Sciatic nerve (tissue), 2 donors: ENCODE measurements at places on chromosomes 5 and 9. TPM values are rescaled to one million over a fixed set of nuclear protein-coding genes. Genes with fewer than 3 reads are reported as not detected.

GAS1 gene
- total RNA-seq, result 47.5 TPM

- no peak for DNase-seq
Observed at GRCh38 chr9:98495530-98495929, 213.2 kb downstream of the GABBR2 start.

FOXD4L6 gene
- not detected for total RNA-seq

- no peak for DNase-seq
Observed at GRCh38 chr9:122307061-122307460, 42.4 kb downstream of the MRRF start.

LEAP2 gene
- 2.9 TPM for total RNA-seq

C8G gene
- total RNA-seq, result not detected

DNA sequence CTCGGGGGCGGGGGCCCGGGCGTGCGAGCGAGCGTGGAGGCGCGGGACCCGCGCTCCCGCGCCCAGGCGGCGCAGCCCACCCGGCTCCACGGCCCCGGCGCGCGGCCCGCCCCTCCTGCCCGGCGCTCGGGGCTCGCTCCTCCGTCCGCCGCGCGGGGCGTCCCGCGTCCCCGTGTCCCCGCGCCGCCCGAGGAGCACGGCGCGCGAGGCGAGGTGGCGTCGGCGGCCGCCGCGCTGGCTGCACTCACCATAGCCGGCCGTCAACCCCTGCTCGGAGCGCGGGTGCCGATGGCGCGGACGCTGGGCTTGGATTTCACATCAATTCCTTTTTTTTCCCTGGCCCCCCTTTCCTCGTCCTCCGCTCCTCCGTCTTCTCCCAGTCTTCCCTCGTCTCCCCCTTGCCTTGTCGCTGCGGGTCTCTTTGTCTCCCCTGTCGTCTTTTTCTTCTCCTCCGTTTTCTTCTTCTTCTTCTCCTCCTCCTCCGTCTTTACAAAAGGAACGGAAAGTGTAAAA lies 494 bp downstream of the PTCH1 start:
- DNase-seq, result no peak

GRCh38 chr5:13187186-13187585 lies 757.3 kb downstream of the DNAH5 start:
- no peak for DNase-seq

DNA sequence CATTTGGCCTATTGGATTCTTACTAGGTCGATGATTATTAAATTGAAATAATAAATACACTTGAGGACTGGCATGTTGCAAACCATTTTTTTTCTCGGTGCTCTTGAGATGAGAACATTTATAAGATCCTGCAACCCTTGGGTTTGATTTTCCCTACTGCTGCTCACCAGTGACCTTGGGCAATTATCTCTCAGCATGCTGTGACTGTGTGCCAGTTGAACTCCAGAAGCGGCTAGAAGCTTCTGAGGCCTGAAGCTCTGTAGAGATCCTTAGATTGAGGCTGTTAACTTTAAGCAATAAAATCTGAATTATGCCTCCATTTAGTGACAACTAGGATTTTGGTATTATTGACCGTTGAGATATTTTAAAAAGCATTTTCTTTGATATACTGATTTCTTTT lies 489.8 kb downstream of the MAT2B start:
- DNase-seq, result no peak

RNF20 gene
- total RNA-seq, result 59.2 TPM
